ENCODE measurements at places on chromosomes 7 and 10. TPM values are rescaled to one million over a fixed set of nuclear protein-coding genes. Genes with fewer than 3 reads are reported as not detected.

CRPPA gene
- 0.85 TPM for total RNA-seq

RET gene
- 0.09 TPM for total RNA-seq

SEC61G gene
- 210 TPM for total RNA-seq

HYAL4 gene
- total RNA-seq, result under 0.01 TPM

SYT15 gene
- total RNA-seq, result 0.56 TPM

Data from endothelial cell of coronary artery (primary cell).